ENCODE measurements at places on chromosomes 16 and 17. TPM values are rescaled to one million over a fixed set of nuclear protein-coding genes. Genes with fewer than 3 reads are reported as not detected.

GRCh38 chr17:73599599-73599998, 44.6 kb downstream of the SDK2 start:
- no peak overlapping the region for H3K27ac ChIP-seq
- DNase-seq: no peak
- no peaks in the 10 kb centered on the region for H3K36me3 ChIP-seq
- H3K4me3 ChIP-seq: no peak overlapping the region

GRCh38 chr16:67241008-67241900, 6.0 kb downstream of the FHOD1 start:
- H3K36me3 ChIP-seq: peaks cover 10% of the 10 kb centered on the region
- H3K27me3 ChIP-seq: no peaks in the 10 kb centered on the region
- H3K4me1 ChIP-seq: peaks cover 34% of the 10 kb centered on the region

DNA sequence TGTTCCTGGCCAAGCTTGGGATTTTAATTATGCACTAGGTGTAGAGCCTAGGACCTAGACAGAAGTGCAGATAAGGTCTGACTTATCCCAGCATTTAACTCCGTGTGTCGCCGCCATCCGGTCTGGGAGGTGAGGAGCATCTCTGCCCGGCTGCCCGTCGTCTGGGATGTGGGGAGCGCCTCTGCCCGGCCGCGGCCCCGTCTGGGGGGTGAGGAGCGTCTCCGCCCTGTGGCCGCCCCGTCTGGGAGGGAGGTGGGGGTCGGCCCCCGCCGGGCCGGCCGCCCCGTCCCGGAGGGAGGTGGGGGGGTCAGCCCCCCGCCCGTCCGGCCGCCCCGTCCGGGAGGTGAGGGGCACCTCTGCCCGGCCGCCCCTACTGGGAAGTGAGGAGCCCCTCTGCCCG, 7.1 kb upstream of the B4GALNT2 start:
- no peak overlapping the region for H3K27ac ChIP-seq
- H3K4me1 ChIP-seq: peaks cover 15% of the 10 kb centered on the region
- H3K27me3 ChIP-seq: no peaks in the 10 kb centered on the region
- H3K4me3 ChIP-seq: no peak overlapping the region

DNA sequence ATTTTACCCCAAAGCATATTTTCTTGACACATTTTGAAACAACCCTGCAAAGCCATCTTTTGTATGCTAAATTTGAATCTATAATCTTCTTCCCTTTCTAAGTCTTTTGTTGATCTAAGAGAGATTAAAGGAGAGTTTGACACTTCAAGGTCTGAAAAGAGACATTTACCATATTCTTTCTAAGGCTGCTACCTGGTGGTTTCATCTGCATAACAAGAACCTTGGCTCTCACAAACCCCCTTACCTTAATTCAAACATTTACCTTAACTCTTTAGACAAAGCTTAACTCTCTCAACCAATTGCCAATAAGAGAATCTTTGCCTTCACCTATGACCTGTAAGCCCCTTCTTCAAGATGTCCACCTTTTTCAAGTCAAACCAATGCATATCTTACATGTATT, 1143.6 kb downstream of the CDH11 start:
- no peak for DNase-seq
- H3K4me1 ChIP-seq: no peaks in the 10 kb centered on the region
- H3K36me3 ChIP-seq: no peaks in the 10 kb centered on the region
- no peak overlapping the region for H3K27ac ChIP-seq
- H3K27me3 ChIP-seq: no peaks in the 10 kb centered on the region

Gene TAC4
- total RNA-seq: not detected

Gene DOC2B
- not detected for total RNA-seq

GRCh38 chr17:63538693-63539595, 11.3 kb upstream of the DCAF7 start:
- DNase-seq: no peak
- H3K4me3 ChIP-seq: no peak overlapping the region
- no peak overlapping the region for H3K27ac ChIP-seq

GRCh38 chr16:15885560-15886001, 2.8 kb downstream of the CEP20 start:
- H3K4me3 ChIP-seq: peak overlapping the region; percentile 26
- H3K27ac ChIP-seq: no peak overlapping the region
- H3K4me1 ChIP-seq: peaks cover 15% of the 10 kb centered on the region
- peaks cover 38% of the 10 kb centered on the region for H3K36me3 ChIP-seq

Gene AANAT
- not detected for total RNA-seq

GRCh38 chr16:69568676-69569075, 2.9 kb downstream of the NFAT5 start:
- peaks cover 21% of the 10 kb centered on the region for H3K36me3 ChIP-seq
- no peaks in the 10 kb centered on the region for H3K4me1 ChIP-seq
- H3K27me3 ChIP-seq: no peaks in the 10 kb centered on the region

- H3K36me3 ChIP-seq: peaks cover 19% of the 10 kb centered on the region
- no peaks in the 10 kb centered on the region for H3K27me3 ChIP-seq
- no peaks in the 10 kb centered on the region for H3K4me1 ChIP-seq
- H3K4me3 ChIP-seq: no peak overlapping the region
- no peak overlapping the region for H3K27ac ChIP-seq
Observed at GRCh38 chr17:37079735-37080134, 131.0 kb downstream of the AATF start.

Gene CD300E
- total RNA-seq: not detected

GRCh38 chr17:74190807-74191406, 12.6 kb upstream of the RPL38 start:
- no peaks in the 10 kb centered on the region for H3K36me3 ChIP-seq
- peak; percentile 22 for DNase-seq
- H3K4me1 ChIP-seq: peaks cover 11% of the 10 kb centered on the region
- H3K27me3 ChIP-seq: peaks cover 48% of the 10 kb centered on the region
- H3K27ac ChIP-seq: no peak overlapping the region

Gene RAP1GAP2
- 40.2 TPM for total RNA-seq

DNA sequence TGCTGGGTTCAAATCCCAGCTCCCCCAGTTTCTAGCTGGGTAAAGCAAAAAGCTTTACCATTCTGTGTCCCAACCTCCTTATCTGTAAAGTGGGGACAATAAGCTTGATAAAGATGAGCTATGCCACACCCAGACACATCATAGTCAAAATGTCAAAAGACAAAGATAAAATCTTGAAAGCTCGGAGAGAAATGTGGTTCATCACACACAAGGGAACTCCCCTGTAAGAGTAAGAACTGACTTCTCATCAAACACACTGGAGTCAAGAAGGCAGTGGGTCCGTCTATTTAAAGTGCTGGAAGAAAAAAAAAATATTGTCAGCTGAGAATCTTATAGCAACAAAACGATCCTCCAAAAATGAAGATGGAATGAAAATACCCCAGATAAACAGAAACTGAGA, 25.3 kb downstream of the CACNG5 start:
- H3K27ac ChIP-seq: no peak overlapping the region
- H3K4me1 ChIP-seq: no peaks in the 10 kb centered on the region
- H3K4me3 ChIP-seq: no peak overlapping the region
- no peak for DNase-seq
- no peaks in the 10 kb centered on the region for H3K36me3 ChIP-seq

Gene TP53
- 131 TPM for total RNA-seq

DNA sequence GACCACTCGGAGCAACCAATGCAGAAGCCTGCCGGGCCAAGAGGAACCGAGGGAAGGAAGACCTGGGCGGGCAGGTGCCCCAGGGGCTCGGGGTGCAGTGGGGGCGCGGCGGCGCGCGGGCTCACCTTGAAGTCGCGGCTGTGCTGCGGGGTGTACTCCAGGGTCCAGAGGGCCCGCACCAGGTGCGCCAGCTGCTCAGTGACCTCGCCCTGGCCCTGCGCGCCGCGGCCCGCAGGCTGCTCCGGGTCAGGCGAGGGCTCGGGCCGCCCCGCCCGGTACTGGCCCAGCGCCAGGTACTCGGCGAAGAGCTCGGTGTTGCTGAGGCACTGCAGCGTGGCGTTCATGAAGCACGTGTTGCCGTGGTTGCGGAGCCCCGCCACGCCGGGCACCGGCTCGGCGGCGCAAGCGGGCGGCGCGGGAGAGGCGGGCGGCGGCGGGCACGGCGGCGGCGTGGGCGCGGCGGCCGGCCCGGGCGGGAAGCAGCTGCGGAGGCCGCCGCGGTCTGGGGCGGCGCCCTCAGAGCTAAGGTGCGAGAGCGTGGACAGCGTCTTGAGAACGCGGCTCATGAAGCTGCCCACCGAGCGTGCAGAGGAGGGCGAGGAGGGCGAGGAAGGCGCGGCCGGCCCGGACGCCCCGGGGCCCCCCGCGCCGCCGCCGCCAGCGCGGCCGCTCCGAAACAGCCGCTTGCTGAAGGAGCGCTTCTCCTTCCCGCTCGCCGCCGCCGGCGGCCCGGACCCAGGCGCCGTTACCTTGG, 562 bp downstream of the USP31 start:
- peak; percentile 54 for DNase-seq
- H3K4me3 ChIP-seq: peak overlapping the region; percentile 90
- H3K4me1 ChIP-seq: peaks cover 19% of the 10 kb centered on the region
- H3K27me3 ChIP-seq: no peaks in the 10 kb centered on the region
- H3K27ac ChIP-seq: peak overlapping the region; percentile 91

- H3K36me3 ChIP-seq: peaks cover 21% of the 10 kb centered on the region
- H3K4me3 ChIP-seq: no peak overlapping the region
- no peak overlapping the region for H3K27ac ChIP-seq
- no peaks in the 10 kb centered on the region for H3K27me3 ChIP-seq
- DNase-seq: no peak
Observed at GRCh38 chr17:80834893-80835275, 156.8 kb upstream of the CHMP6 start.

GRCh38 chr17:69757688-69758430, 317.2 kb upstream of the KCNJ16 start:
- peaks cover 39% of the 10 kb centered on the region for H3K4me1 ChIP-seq
- no peaks in the 10 kb centered on the region for H3K27me3 ChIP-seq
- DNase-seq: peak; percentile 95
- peak overlapping the region; percentile 41 for H3K4me3 ChIP-seq
- peak overlapping the region; percentile 90 for H3K27ac ChIP-seq

- H3K4me3 ChIP-seq: no peak overlapping the region
- H3K27ac ChIP-seq: no peak overlapping the region
- no peaks in the 10 kb centered on the region for H3K36me3 ChIP-seq
Observed at GRCh38 chr17:64003526-64004121, 5.5 kb downstream of the PRR29 start.

Gene TBC1D26
- total RNA-seq: not detected

GRCh38 chr17:52106638-52107261, 51.8 kb downstream of the CA10 start:
- no peak overlapping the region for H3K4me3 ChIP-seq
- DNase-seq: peak; percentile 61
- H3K27me3 ChIP-seq: peaks cover 32% of the 10 kb centered on the region
- no peaks in the 10 kb centered on the region for H3K36me3 ChIP-seq
- H3K27ac ChIP-seq: no peak overlapping the region

GRCh38 chr17:66665194-66665593, 169.7 kb upstream of the CACNG5 start:
- H3K27me3 ChIP-seq: no peaks in the 10 kb centered on the region
- DNase-seq: no peak
- peaks cover 10% of the 10 kb centered on the region for H3K36me3 ChIP-seq
- no peak overlapping the region for H3K4me3 ChIP-seq

Gene MT1A
- total RNA-seq: not detected

Gene CRHR1
- total RNA-seq: not detected

Gene RASL10B
- total RNA-seq: 0.09 TPM

- no peak for DNase-seq
- no peaks in the 10 kb centered on the region for H3K4me1 ChIP-seq
- peaks cover 16% of the 10 kb centered on the region for H3K36me3 ChIP-seq
- H3K4me3 ChIP-seq: no peak overlapping the region
- H3K27ac ChIP-seq: no peak overlapping the region
Observed at GRCh38 chr17:3802461-3803307, 1.7 kb upstream of the ITGAE start.

- H3K4me1 ChIP-seq: no peaks in the 10 kb centered on the region
- no peak overlapping the region for H3K4me3 ChIP-seq
- H3K27ac ChIP-seq: no peak overlapping the region
- DNase-seq: no peak
- H3K27me3 ChIP-seq: no peaks in the 10 kb centered on the region
Observed at GRCh38 chr17:53655591-53655990, 167.1 kb upstream of the KIF2B start.

Gene CCL17
- total RNA-seq: not detected

DNA sequence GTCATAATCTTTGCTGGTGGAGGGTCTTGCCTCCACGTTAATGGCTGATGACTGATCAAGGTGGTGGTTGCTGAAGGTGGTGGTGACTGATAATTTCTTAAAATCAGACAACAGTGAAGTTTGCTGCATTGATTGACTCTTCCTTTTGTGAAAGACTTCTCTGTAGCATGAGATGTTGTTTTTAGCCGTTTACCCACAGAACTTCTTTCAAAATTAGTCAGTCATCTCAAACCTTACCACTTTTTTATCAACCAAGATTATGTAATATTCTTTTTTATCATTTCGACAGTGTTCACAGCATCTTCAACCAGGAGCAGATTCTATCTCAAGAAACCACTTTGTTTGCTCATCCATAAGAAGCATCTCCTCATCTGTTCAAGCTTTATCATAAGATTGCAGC, 5.9 kb downstream of the UQCRC2 start:
- DNase-seq: no peak
- H3K27ac ChIP-seq: no peak overlapping the region
- H3K4me1 ChIP-seq: no peaks in the 10 kb centered on the region

- no peaks in the 10 kb centered on the region for H3K27me3 ChIP-seq
- DNase-seq: no peak
- H3K27ac ChIP-seq: no peak overlapping the region
- H3K4me1 ChIP-seq: no peaks in the 10 kb centered on the region
- H3K36me3 ChIP-seq: no peaks in the 10 kb centered on the region
- H3K4me3 ChIP-seq: no peak overlapping the region
Observed at GRCh38 chr16:7482032-7482431, 149.4 kb downstream of the RBFOX1 start.

GRCh38 chr16:89924297-89924924, 1.3 kb downstream of the TUBB3 start:
- peaks cover 8% of the 10 kb centered on the region for H3K4me1 ChIP-seq
- peaks cover 13% of the 10 kb centered on the region for H3K36me3 ChIP-seq
- DNase-seq: no peak
- no peaks in the 10 kb centered on the region for H3K27me3 ChIP-seq
- peak overlapping the region; percentile 74 for H3K4me3 ChIP-seq
- no peak overlapping the region for H3K27ac ChIP-seq

Gene WFDC1
- not detected for total RNA-seq

DNA sequence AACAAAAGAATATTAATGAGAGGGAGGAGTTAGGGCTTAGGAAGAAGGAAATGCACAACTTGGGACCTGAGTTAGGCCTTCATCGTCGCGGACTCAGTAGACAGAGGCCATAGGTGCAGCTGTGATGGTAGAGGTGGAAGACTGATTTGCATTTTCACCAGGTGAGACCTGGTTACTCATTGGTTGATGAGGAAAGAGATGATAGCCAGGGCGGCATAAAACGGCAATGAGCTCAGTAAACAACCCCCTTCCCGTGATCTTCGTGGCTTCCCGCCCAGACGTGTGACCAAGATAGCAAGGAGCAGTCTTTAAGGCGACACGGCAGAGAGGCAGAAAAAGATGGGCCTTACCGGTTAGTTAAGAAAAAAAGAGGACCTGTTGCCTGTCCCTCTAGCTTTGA, at the start of gene TMC5:
Gene TMC5, plus strand, starts transcription at position 244 of the 400 bp plus-strand sequence. CDS start 22,156 bp downstream, outside the sequence.
- peaks cover 30% of the 10 kb centered on the region for H3K4me1 ChIP-seq
- DNase-seq: no peak
- H3K27ac ChIP-seq: no peak within 1 kb of the TSS

GRCh38 chr17:43521389-43521788, 24.8 kb downstream of the ETV4 start:
- no peak overlapping the region for H3K4me3 ChIP-seq
- H3K27ac ChIP-seq: no peak overlapping the region
- no peaks in the 10 kb centered on the region for H3K27me3 ChIP-seq
